ENCODE measurements at places on chromosomes 3 and 15. TPM values are rescaled to one million over a fixed set of nuclear protein-coding genes. Genes with fewer than 3 reads are reported as not detected.

DNA sequence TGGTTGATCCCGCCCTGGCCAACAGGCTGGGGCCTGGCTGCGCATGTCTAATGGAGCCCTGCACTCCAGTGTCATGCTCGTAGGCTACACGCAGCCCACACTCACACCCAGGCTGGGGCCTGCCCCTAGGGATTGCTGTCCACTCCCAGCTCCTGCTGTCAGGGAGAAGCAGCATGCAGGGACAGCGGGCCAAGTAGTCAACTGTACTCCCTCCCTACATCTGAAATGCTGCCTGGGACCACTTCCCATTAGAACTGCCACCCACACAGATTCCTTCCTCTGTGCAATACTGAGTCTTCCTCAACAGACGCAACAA, 16.1 kb downstream of the ALS2CL start:
- peak; percentile 24 for DNase-seq

- peak; percentile 59 for DNase-seq
These were observed 153.7 kb upstream of the KCNMB2 start for GRCh38 chr3:178382449-178383061.

GRCh38 chr15:71739355-71739754, 71.0 kb upstream of the NR2E3 start:
- DNase-seq: no peak

DNA sequence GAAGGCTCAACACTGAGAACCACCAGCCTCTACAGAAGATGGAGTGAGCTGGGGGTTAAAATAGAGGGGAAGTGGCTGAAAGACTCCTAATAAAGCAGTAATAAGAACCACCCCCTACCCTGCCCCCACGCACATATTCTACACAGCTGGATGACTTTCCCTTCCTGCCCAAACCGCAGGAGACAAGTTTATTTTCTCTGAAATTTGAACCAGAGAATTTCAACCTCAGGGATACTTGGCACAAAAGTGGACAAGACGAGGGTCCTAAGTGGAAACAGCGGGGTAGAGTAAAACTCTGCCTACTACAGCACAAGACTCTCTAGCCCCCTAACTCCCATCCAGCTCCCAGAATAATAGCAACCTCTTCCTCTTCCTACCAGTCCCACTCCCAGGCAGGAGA, 28.4 kb downstream of the USF3 start:
- DNase-seq: peak; percentile 31

DNA sequence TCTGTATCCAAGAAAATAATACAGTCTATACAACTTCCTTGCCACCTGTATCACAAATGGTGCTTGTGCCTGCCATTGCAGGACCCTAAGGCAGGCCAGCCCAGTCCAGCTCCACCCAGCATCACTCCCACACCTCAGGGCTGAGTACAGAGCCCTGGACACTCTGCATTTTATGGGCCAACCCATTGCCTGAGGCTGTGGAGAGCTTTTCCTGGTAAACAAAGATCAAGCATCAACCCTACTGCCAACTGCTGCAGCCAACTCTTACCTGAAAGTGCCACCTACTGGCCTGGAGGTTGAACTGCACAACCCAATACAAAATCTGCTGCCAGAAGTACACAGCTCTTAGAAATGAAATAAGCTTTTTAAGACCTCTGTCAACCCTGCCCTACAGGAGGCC, 1082.2 kb downstream of the NAALADL2 start:
- DNase-seq: no peak

GRCh38 chr3:115855911-115856310, 232.6 kb downstream of the GAP43 start:
- DNase-seq: no peak

DNA sequence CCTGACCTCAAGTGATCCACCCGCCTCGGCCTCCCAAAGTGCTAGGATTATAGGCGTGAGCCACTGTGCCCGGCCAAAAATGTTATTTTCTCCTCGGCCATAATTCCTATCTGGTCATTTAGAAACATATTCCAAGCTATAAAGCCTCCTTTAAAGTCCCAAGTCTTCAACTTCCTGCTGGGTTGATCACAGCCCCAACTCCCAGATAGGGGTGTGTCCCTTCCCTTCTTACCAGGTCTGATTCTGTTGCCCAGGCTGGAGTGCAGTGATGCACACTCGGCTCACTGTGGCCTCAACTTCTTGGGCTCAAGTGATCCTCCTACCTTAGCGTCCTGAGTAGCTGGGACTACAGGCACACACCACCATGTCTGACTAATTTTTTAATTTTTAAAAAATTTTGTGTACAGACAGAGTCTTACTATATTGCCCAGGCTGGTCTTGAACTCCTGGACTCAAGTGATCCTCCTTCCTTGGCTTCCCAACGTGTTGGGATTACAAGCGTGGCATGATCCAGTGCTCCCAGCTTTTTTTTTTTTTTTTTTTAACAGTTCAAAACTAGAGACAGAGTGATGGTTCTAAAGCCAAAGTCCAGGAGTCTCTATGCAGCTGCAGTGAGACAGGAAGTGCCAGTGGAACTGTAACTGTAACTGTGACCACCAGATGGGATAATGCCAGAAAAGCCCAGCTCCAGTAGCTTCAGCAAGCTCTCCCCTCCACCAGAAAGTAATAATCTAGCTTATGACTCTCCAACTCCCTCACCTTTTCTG, 8.2 kb upstream of the PRKAR2A start:
- DNase-seq: no peak

GRCh38 chr3:21913791-21914190, 162.8 kb upstream of the ZNF385D start:
- DNase-seq: no peak

- no peak for DNase-seq
These were observed 143.1 kb downstream of the ARNT2 start for GRCh38 chr15:80547264-80547663.

GRCh38 chr3:120148187-120148949, 54.1 kb upstream of the GSK3B start:
- no peak for DNase-seq

GRCh38 chr3:20013396-20013795, 1.3 kb upstream of the PP2D1 start:
- DNase-seq: no peak

DNA sequence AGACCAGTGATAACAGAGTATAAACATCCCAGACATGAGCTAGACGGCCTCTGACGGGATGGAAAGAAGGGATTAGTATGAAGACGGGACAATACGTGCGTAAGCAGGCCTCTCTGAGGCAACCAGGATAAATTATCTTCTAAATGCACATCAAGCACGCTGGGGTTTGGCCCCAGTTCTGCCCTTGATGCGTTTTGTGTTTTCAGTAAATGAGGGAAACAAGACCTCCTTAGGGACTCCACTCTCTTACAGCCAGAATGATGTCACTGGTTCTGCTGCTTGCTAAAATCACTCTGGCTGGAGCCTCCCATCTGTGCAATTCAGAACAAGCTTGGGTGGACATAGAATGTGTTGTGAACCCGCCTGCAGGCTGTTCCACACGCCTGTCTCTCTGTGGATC, 156.0 kb upstream of the MCTP2 start:
- DNase-seq: peak; percentile 11

CHCHD4 gene
- total RNA-seq: 21.1 TPM

GOLGA8O gene
- 0.10 TPM for total RNA-seq

TICRR gene
- 9.0 TPM for total RNA-seq

EPB42 gene
- total RNA-seq: not detected

PLA2G4E gene
- not detected for total RNA-seq

NTRK3 gene
- total RNA-seq: 1.3 TPM

DPPA2 gene
- not detected for total RNA-seq

All from RPMI7951 (cell line).